ENCODE measurements at places on chromosomes 11 and 22.

- peak; percentile 20 for DNase-seq
Observed at GRCh38 chr11:5691964-5692361, 2.4 kb downstream of the TRIM22 start.

DNA sequence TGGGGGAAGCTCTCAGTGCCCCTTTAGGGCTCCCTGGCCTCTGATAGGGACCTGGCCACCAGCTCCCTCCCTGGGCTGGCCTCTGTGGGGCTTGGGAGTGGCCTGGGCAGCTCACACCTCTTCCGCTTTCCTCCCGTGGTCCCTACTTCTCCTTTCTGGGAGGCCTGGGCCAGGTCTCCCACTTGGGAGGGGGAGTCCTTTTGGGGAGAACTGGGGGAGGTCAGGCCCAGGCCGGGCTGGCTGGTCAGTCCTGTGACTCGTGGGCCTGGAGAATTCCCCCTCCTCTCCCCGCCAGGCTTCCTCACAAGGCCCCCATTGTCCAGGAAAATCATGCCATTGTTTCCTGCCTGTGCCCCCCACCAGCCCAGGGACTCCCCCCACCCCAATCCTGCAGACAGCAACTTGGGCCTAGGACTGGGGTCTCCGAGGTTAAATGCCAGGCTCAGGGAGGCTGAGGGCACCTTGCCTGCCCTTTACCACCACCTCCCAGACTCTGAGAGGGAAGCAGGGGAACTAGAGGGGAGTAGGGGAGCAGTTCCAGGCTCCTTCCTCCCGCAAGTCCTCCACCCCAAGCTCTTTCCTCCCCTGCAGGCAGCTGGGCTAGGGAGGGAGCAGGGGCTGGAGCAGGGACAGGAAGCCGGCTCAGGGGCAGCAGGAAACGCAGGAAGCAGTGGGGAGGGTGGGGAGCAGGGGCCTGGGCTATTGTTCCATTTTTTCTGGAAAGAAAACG, 2.8 kb downstream of the MAP3K11 start:
- peak; percentile 19 for DNase-seq

GRCh38 chr11:64865286-64866172, 12.9 kb downstream of the EHD1 start:
- no peak for DNase-seq

- no peak for DNase-seq
Observed at GRCh38 chr11:75663808-75664207, 5.0 kb downstream of the MAP6 start.

DNA sequence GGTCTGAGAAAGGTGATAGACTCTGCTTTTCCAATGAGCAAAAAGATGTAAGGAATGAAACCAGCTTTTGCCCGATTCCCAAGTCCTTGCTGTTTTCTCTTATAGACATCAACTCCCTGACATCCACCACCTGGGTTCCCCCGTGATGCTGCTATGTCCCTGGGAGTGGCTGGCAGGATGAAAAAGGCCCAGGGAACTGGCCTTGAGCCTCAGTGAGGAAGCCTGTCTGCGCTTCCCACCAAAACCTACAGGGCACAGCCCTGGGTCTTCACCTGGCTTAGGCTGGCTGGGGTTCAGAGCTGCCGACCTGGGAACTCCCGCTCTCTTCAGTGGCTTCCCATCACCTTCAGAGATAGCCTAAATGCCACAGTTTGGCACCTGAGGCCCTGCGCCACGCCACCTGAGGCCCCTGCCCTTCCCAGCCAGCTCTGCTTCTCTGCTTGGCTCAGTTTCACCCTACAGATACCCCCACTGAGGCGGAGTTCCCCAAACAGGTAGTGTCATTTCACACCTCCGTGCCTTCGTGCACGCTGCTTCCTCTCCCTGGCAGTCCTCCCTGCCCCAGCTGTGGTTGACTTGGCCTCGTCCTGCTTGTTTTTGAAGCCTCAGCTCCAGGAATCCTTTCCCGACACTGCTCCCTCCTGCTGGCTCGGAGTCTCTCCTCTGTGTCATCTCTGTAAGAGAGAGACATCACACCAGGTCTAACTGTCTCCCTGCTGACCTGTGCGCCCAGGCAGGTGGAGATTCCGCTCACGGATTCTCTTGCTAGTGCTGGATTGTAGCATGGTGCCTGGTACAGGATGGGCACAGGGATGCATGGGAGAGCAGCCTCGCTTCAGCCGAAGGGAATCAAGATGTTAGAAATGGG, 10.7 kb downstream of the SLC37A2 start:
- DNase-seq: no peak

- no peak for DNase-seq
Observed at GRCh38 chr11:7596975-7597391, 76.3 kb downstream of the CYB5R2 start.

- DNase-seq: no peak
Observed at GRCh38 chr11:130399196-130399595, 29.2 kb downstream of the ADAMTS8 start.

DNA sequence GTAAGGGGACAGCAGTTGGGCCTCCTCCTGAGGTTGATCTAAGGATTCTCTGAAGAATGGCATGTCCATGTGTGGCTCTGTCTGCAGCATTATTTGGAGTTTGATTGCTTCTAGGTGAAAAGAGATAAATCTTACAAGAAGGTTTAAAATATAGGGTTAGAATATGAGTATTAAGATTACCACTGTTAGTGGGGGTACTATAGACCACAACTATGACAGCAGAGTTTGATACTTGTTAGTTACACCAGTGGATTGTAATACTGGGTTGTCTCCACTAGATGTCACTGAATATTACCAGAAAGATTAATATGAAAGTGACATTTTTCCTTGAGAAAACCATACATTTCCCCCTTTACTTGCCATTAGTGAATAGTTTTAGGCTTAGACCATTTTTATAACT, 47.9 kb downstream of the ZNF280B start:
- DNase-seq: peak; percentile 12

GRCh38 chr22:31790240-31790639, 36.4 kb downstream of the DEPDC5 start:
- DNase-seq: no peak

DNA sequence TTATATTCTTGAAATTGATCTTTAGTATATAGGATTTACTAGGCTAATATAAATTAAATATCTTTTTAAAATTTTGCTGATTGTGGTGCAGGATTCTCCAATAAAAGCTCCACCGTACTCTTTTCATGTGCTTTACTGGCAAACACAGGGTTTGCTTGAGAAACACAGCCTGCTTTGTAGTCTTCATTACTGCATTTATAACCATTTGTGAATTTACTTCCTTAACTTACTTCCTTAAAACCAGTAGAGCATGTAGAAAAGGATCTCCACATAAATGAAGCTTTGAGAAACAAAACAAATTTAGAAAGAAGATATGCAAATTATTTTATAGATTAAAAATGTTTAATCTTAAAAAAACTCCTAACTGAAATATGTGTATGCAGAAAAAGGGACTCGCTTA, 28.8 kb downstream of the SWAP70 start:
- DNase-seq: no peak

GRCh38 chr11:32830413-32830738, 649 bp downstream of the PRRG4 start:
- DNase-seq: no peak

- DNase-seq: peak; percentile 52
Observed at GRCh38 chr11:45332276-45332934, 46.3 kb upstream of the SYT13 start.

DNA sequence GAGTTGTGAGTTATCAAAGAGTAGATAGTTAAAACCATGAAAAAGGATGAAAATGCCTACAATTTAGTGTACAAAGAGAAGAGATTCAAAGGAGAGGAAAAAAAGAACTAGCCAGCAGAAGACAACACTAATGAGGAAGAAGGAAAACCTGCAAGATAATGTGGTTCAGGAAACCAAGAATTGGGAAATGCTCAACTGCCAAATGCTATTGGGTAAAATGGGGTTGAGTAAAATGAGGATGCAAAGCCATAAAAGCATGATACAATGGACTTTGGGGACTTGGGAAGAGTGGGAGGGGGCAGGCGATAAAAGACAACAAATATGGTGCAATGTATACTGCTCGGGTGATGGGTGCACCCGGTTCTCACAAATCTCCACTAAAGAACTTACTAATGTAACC, 7.6 kb upstream of the OR52K2 start:
- no peak for DNase-seq

- no peak for DNase-seq
Observed at GRCh38 chr11:17159441-17159840, 48.3 kb downstream of the PIK3C2A start.

DNA sequence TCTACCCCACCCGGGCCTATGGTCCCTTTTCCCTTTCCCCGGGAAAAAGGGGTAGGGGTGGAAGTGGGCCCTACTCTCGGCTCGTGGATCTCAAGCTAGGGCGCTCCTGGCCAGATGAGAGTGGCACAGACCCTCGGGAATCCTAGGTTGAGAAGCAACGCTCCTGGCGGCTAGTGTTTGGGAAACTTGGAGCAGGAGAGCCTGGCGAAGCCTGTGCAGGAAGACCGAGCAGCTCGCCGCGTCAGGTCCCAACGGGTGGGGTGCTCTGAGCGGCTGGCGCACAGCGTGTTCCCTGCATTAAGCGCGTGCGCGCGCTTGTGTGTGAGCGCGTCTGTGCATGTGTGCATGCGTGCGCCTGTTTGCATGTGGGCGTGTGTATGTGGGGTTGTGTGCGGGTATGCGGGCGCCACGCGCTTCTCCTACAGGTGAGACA, 7.1 kb upstream of the FLI1 start:
- DNase-seq: peak; percentile 60

DNA sequence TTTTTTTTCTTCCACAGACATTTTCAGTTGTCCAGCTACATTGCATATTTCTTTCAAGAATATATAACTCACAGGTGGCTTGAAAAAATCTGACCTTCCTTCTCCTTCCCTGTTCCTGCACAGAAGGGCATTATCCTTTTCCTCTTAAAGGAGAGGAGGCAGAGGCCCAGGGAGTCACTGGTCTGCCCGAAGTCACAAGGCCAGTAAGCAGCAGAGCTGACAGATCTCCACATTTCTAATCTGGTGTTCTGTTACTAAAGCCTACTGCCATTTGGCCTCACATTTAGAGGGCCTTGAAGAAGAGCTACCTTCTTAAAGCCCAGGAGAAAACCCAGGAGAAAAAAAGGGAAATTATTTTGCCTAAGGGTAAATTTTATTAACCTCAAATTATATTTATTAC, 12.3 kb downstream of the ENDOD1 start:
- DNase-seq: no peak
